ENCODE measurements at places on chromosomes 13 and 19. TPM values are rescaled to one million over a fixed set of nuclear protein-coding genes. Genes with fewer than 3 reads are reported as not detected.

DNA sequence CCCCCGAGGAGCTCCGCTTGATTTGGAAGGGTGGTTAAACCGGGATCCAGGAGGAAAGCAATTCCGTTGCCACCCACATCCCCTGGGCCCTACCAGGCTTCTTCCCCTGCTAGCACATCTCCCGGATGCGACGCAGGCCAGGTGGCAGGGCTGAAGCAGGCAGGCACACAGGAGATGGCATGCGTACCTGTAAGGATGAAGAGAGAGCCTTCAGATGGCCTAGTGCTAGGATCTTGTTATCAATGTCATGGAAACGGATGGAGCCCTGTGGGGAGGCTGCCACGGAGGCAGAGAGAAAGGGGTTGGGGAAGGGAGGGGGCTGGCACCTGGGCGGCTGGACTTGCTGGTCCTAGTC, 8.5 kb upstream of the SOX1 start:
- no peak for DNase-seq

GRCh38 chr13:94312511-94313216, 166.8 kb downstream of the DCT start:
- DNase-seq, result no peak

DNA sequence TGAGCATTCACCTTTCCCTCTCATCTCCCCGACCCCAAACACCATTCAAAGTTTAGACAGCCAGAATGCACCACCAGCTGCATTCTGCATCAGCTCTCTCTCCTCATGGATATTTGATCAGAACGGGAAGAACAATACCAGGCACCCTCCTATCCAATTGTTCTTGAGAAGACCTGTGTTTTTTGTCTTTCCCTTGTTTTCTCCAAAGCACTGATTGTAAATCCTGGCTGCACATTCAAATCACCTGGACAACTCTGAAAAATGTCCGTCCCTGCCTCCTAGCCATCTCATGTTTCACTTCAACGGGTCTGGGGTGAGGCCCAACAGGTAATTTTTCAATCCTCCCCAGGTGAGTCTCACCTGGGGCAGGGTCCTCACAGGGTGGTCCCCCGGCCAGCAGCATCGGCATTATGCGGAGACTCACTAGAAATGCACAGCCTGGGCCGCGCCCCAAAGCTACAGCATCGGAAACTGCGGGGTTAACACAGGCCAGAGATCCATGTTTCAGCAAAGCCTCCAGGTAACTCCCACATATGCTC, 5.5 kb downstream of the IRS2 start:
- DNase-seq, result no peak

DNA sequence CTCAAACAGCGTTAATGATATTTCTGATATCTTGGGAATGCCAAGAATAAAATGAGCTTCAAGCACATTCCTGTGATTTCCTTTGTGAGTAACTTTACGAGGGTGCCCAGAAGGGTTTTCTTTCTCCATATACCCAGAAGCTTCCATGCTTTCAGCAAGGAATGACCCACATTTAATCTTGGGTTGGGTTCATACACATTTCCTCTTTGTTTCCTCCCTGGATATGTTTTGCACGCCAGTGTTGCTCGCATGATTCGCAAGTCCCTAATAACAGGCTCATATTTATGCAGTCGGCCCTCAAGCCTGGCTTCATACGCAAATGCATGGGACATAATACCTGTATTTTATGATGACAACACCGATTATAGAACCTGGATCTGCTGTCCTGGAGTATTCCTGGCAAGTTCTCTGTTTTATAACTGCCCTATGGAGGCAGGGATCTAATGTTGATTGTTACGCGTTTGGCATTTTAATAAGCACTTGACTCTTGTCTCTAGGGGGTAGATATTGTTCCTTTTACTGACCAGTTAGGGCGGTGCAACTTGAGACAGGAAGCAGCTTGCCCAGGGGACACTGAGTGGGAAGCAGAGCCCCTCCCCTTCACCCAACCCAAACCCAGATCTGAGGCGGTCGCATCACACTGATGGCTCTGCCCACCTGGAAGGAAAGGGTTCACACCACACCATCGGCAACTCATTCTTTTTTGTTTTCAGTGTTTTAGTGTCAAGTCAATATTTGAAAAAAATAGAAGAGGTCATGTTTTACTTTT, 220.4 kb upstream of the SOX1 start:
- no peak for DNase-seq

DNA sequence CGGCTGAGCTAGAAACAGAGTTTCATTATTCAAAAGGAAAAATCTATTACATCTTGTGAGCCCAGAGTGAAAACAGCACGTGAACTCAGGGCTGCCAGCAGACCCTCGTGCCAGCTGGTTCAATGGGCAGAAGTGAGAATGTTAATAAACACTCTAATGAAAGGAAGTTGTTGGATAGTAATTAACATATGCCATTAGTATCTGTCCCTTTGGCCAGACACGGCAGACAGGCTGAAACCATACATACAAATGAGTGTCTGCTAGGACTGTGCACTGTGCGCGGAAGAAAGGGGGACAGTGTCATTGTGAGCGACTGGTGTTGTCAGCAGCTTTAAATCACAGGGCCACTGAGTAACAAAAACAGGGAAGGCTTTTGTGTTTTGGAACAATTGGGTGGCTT, 121.9 kb upstream of the TSC22D1 start:
- DNase-seq, result no peak

The IZUMO4 gene
- 2.9 TPM for polyA plus RNA-seq

The FRY gene
- polyA plus RNA-seq, result 65.2 TPM

DNA sequence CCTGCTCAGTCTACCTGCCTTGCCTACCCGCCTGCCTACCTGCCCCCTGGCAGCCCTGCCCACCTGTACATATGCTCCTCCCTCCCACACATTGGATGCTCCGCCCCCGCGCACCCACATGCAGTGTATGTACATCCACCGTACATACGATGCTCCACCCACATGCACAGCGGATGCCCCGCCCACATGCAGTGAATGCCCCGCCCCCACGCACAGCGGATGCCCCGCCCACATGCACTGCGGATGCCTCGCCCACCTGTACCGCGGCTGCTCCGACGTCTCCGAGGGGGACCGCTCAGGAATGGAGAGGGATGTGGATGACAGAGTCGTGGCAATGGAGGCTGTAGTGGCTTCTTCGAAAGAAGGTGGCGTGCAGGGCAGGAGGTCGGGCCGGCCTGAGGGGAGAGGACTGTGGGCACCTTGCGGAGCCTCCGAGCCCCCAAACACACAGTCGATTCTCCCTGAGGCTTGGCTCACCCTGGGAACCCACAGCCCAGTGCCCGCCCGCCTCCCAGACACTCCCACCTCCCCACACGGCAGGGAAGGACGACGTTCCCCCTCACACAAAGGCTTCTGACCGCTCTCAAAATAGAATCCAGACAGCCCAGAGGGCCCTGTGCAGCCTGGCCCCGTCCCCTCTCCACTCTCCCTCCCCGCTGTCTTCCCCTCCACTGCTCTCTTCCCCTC, 16.5 kb upstream of the CACTIN start:
- DNase-seq, result no peak

DNA sequence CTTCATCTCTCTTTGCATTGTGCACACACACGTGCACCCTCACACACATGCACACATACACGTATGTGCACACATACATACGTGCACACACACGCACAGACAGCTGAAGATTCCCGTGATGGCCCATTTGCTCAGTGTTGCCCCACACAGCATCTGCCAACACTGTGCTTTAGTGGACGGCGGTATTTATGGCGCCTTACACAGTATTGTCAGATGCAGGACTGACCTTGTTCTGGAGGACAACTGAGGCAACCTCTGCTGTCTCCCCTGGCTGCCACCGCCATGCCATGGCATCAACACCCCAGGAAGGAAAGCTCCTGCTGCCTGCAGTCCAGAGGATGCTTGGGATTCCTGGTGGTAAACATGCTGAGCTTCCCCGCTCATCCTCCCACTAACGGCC, 316.4 kb downstream of the TEX29 start:
- DNase-seq, result no peak

- no peak for DNase-seq
These were observed 1458.0 kb downstream of the OLFM4 start for GRCh38 chr13:54486421-54487166.

GRCh38 chr13:21012841-21013681, 48.3 kb downstream of the LATS2 start:
- no peak for DNase-seq

DNA sequence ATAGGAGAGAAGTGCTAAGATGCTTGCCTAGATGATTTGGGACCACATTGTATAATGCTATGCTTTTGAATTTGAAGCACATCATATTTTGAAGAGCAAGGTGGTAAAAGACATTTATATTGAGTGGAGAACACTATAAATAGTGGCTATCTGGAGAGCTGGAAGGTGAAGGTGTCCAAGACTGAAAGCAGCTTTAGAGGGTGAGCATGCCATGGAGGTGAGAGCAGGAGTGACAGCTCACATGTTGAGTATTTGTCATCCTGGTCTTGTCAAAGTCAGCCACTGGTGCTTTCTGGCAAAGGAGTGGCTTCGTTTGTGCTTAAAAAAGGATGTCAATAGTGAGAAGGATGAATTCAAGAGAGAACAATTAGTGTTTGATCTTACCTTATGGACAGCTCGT, 225.9 kb downstream of the COG6 start:
- DNase-seq, result no peak

GRCh38 chr19:41705393-41706174, 2.8 kb upstream of the CEACAM5 start:
- peak; percentile 20 for DNase-seq

GRCh38 chr19:39390751-39391437, at the start of the genes MED29 and PAF1:
Gene MED29 (plus strand): TSS chr19:39391378. CDS start chr19:39391423, 45 bp downstream.
Gene PAF1 (minus strand): TSS chr19:39391106. CDS start chr19:39390864, 242 bp downstream.
- peak; percentile 99 for DNase-seq

The IGSF23 gene
- not detected for polyA plus RNA-seq

- DNase-seq, result no peak
These were observed 21.7 kb upstream of the CALM3 start for GRCh38 chr19:46579361-46579879.

DNA sequence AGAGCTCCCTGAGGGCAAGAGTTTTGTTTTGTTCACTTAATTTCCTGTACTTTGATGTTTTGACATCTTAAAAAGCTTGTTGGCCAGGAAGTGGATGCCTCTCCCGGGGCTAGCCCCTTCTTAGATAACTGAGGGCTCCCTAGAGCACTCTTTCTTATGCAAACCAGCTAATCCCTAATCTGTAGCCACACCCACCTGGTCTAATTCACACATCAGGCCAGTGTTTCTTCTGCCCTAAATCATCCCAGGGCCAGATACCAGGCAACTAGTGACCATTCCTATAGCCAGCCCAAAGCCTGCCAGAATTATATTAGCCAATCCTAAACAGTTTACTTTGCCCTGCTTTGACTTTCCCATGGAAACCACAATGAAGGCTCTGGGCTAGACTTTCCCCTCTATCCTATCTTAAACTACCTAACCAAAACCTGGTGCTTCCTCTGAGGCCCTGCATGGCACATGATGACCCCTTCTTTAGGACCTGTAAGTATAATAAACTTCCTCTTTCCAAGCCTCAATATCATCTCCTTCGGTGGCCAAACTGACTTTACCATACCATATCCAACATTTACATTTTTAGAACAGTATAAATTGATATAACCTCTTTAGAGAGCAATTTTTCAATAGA, 24.8 kb downstream of the WBP4 start:
- DNase-seq, result no peak

DNA sequence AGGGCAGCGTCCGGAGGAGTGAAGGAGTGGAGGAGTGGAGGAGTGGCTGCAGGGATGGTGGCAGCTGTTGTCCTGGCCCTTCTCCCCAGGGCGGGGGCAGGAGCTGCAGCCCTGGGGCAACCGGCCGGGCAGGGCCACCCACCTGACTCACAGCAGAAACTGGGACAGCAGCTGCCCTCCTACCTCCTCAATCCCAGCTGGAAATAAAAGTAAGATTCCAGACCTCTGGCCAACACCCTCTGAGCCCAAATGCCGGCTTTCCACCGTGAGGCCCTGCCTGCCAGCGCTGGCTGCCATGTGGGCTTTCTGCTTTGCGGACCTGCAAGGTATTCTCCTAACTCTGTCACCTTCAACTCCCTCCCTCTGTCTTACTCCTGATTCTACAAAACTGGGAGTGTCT, 3.3 kb upstream of the CLPP start:
- DNase-seq, result no peak

DNA sequence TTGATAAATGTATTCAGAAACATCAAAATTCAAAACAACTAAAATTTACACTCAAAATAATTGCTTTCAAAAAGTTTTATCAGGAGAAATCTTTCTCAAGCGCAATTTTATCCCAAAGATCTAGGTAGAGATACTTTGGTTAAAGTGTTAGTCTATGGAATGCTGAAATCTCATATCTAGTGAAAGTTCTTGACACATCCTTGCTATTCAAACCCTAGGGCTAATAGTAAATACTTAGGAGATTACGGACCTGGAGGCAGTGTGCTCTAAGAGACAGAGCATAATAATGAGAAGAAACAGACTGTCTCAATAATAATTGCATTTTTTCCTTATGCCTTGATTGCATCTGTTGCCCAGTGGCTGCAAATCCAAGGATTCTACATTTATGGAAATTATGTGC, 330.8 kb downstream of the DACH1 start:
- DNase-seq, result no peak

DNA sequence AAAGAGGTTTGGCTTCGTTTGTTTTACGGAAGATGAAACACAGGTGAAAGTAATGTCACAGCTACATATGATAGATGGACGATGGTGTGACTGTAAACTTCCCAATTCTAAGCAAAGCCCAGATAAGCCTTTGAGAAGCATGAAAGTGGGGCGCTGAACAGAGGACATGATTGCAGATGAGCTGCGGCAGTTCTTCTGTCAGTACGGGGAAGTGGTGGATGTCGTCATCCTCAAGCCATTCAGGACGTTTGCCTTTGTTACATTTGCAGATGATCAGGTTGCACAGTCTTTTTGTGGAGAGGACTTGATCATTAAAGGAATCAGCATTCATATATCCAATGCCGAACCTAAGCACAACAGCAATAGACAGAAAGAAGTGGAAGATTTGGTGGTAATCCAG, 111.5 kb upstream of the DIAPH3 start:
- no peak for DNase-seq

The ZNF829 gene
- 4.2 TPM for polyA plus RNA-seq

The GRIK5 gene
- polyA plus RNA-seq, result 2.2 TPM

DNA sequence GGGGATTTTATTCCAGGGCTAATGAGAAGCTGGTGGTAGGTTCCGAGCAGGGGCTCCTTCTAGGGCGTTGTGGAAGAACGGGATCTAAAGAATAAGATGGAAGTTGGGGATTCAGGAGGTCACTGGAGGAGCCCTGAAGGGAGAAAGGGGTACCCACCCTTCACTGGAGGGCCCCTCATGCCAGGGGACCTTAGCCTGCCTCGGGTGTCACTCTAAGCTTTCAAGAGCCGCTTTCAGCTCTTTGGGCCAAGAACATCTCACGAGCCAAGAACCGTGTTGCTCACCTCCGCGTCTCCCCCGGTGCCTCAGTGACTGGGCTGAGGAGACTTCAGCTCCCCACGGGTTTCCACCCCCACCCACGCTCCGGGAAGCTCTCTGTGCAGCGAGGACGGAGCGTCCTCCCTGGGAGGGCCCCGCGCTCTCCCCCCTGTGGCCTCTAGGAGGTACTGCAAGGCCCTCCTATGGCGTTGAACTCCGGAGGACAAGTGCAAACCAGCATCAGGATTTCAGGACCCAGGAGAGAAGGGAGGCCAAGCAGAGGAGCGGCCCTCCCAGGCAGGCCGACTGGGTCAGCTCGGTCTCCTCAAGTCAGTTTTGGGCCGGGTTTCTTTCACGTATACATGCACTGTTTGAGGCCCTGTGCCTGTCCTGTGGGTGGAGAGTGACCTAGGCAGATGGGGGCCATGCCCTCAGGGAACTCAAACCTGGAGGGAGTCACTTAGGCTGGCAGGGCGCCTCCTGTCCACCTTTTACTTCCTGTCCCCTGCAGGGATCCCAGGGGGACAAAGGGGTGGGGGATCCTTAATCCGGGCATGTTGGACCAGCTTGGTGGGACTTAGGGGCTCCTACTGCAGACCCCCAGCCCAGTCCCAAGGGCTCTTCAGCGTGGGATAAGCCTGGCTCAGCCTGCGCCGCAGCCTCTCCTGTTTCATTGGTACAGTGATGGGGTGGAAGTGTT, 5.1 kb upstream of the KRTDAP start:
- peak; percentile 58 for DNase-seq

The NBEA gene
- 17.3 TPM for polyA plus RNA-seq

The KIR2DL1 gene
- polyA plus RNA-seq, result not detected
